ENCODE measurements at places on chromosomes 11 and 22.

DNA sequence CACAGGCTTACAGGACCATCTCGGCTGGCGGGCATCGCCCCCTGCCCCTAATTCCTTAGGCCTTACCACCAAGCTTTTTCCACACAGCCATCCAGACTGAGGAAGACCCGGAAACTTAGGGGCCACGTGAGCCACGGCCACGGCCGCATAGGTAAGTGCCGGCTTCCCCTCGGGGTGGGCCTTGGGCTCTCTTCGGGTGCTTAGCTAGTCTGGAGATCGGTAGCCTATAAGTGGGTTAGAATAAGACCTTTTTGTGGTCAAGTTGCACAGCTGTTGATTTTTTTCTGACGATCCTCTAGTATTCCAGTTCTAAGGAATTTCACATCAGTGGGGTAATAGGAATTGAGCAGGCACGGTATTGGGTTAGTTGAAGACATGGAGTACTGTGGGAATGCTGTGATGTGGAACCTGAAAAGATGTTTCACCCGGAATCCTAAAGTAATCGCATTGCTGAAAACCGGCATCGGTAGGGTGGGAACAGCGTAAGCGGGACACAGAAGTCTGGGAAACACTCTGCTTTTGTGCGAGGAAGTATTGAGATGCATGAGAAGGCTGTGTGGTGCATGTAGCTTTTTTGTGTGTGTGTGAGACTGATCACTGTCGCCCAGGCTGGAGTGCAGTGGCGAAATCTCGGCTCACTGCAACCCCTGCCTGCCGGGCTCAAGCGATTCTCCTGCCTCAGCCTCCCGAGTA, 669 bp downstream of the RPL27A start:
- no peak for DNase-seq

DNA sequence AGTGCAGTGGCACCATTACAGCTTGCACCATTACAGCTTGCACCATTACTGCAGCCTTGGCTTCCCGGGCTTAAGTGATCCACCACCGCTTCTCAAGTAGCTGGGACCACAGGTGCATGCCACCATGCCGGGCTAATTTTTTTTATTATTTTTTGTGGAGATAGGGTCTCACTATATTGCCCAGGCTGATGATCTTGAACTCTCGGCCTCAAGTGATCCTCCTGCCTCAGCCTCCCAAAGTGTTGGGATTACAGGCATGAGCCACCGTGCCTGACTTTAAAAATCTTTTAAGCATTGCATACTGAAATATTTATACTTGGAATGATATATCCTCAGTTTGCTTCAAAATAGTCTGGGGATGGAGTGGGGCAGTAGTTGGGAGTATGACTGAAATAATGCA, 10.4 kb downstream of the PAFAH1B2 start:
- no peak for DNase-seq

GRCh38 chr22:27331526-27332281, 469.9 kb downstream of the MN1 start:
- DNase-seq: no peak

DNA sequence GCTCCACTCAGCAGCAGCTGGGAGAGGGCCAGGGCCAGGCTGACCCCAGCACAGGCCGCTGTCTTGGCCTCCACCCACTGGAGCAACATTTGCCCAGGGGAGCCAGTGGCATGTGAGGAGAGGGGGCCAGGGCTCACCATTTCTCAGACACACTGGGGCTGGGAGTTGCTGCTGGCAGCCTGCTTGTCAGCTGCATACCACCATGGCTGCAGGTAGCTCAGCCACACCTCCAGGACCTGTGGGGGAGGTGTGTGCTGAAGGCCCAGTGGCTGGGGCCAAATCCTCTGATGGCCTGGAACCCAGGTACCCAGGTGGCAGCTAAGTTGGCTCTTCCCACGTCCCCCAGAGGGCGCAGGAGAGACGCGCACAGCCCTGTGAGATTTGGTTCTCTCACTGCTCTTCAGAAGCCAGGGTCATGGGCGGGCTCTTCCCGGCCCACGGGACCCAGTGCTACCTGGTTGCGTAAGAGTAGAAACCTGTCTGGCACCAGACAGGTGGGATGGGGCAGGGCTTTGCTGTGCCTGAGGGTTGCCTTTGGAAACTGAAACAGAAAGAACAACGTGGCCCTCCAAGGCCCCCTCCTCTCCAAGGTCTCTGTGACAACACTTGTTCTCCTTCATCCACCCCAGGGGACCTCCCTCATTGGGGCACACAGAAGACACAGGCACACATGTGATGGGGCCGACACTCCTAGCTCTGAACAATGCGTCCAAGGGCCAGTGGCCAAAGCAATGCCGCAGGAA, 98.8 kb downstream of the MED15 start:
- peak; percentile 61 for DNase-seq

- peak; percentile 46 for DNase-seq
Measured at GRCh38 chr22:39661842-39662685, 91.5 kb downstream of the CACNA1I start.

DNA sequence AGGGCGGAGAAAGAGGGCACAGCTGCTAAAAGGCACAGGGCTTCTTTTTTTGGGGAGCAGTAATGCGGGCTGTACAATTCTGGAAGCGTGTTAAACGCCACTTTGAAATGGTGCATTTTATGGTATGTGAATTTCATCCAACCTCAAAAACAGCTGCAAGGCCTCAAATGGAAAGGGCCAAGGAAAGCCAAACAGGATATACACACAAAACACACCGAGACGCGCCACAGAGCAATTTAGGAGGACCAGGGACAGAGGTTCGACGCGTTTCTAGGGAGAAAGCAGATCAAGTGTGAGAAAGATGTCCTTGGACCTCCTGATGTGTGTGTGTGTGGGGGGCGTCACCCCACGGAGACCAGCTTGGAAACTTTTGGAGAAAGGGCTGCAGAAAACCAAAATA, 31.1 kb downstream of the TSPAN4 start:
- no peak for DNase-seq
